ENCODE measurements at places on chromosomes 5 and 9.

- no peak for DNase-seq
Observed at GRCh38 chr5:171911152-171911551, 95.3 kb downstream of the FBXW11 start.

DNA sequence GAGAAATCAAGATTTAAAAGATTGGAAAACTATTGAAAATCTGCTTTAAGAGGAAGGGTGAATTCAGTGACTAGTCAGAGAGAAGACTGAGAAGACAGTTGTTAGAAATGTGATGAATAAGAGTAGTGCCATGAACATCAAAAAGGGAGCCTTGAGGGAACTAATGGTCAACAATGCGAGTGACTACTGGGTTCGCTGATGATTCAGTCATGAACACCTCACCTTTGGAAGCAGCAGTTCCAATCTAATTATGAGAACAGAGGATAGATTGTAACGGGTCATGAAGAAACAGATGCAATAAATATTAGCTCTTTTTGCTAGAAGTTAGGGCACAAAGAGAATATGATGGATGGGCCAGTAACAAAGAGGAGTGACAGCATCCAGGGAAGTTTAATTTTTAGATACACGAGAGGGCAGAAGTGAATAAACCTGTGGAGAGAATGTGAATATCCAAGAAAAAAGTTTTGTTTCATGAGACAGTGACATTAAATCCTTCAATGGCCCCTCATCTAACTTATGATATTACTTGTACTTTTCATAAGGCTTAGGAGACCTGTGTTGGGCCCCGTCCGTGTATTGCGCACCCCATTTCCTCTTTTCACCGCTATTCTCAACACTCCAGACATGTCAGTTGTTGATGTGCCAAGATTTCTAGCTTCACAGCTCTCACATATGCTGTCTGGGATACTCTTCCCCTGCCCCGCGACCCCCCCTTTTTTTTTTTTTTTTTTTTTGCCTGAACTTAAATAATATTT lies 23.5 kb upstream of the IFNE start:
- DNase-seq, result no peak

DNA sequence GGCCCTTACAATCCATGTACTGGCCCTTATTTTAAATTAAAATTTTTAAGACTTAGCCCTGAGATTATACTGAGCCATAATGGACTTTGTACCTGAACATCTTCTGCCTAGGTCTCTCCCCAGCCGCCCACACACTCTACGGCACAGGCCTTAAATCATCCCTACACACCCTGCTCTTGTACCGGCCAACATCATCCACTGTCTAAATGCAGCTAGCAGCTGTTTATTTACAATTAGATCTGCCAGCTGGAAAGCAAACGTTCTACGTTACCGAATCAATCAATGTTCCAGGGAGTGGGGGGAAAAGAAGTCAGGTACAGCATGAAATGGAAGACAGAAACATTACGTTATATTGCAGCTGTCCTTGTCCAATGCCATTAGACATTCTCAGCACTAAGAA lies 88.4 kb upstream of the GRAMD2B start:
- no peak for DNase-seq

DNA sequence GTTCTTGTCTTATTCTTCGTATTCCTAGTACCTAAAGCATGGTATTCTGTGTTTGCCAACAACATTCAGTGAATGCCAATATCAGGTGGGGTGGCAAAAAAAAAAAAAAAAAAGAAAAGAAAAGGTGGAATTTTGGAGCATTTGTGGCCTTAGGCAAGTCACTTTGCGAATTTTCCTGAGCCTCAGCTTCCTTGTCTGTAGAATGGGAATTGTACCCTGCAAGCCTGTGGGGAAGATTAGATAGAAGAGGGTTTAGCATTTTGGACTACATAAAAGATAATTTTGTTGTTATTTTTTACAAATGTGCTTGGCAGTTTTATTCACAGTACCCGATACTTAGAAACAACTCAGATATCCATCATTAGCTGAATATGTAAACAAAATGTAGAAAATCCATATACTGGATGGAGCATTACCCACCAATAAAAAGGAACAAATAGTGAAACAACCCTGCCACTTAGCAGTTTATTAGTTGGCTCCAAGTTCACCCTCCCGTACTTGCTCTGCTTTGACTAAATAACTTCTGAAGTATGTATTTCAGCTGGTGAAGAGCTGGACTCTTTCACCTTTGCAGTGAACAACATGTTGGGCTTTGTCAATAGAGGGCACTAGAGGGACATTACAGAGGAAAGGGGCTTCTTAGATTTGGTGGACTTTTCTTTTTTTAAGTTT lies 13.6 kb downstream of the UBE2D2 start:
- DNase-seq, result peak; percentile 63

DNA sequence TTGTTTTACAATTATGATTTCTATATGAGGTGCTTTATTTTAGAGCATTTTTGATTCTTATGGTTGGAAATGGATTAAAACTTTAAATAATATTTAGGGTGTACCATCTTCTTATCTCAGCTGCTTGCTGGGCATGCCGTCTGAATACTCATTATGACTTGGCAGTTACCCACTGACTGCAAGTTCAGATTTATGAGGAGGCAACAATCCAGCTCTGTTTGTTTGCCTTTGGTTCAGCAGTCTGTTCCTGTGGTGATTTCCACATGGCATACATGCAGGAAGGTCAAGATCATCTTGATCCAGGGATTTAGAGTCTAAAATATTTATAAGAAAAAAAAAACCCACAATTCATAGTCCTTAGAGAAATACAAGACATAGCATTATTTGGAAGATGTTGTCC lies 1254.5 kb upstream of the NUDT12 start:
- no peak for DNase-seq

GRCh38 chr5:33558489-33558888 lies 117.7 kb downstream of the TARS1 start:
- no peak for DNase-seq

- DNase-seq, result no peak
Observed at GRCh38 chr5:138573223-138573622, 2.0 kb downstream of the HSPA9 start.

DNA sequence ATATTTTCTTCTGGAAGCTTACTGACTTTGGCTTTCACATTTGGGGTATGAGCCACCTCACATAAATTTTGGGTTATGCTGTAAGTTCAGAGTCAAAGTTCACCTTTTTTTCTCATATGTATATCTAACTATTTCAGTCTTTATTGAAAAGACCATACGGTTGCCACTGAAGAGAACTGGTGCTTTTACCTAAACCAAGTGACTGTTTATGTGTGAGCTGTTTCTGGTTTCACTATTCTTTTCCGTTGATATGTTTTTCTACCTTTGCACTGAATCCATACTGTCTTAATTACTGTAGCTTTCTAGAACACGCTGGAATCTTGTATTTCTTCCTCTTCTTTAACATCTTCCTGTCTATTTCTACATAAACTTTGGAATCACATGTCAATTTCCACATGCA lies 36.3 kb upstream of the SPINK5 start:
- DNase-seq, result no peak

DNA sequence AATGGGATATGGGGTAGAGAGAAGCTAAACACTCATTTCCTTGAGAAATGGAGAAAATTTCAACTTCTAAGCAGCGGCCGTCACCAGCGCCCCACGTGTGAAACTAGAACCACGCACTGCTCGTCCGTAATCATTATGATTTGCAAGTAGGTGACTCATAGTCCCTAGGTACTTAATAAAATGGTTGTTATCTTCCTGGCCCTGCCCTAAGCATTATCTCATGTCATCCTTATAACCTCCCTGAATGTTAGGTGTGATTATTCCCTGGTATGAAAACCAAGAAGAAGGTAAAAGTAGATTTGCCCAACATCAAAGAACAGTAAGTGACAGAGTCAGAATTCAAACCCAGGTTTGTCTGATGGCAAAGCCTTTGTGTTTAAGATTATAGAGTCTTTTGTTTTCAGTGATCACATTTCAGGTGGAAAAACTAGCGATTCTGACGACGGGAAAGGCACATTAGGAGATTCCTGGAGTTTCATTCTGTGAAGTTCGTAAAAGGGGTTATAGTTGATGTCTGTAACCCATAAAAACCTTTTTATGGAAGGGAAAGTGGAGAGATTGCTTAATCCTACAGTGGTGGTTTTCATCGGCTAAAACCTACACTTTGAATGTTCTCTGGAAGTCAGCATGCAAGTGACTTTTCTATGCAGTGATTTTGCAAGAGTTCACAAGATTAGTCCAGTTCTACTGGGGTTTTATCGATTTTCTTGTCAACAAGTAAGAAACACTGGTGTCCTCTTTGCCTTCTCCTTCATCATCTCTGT lies 202.9 kb upstream of the WWC1 start:
- DNase-seq, result no peak

DNA sequence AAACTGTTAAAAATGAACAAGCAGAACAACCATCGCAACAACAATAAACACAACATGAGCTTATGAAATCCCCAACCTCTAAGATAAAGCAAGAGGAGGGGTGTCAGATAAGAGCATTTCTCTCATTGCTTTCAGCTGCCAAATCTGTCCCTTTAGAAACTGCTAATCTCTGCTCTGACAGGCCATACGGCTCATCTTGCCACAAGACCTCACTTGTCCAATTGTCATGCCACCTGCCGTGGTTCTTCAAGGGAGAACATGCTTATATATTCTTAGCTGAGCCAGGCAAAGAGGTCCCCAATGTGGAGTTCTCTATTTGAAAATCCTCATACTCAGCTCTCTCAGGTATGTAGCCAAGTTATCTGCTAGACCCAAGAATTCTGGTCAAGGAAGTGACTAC lies 405.0 kb upstream of the TNC start:
- no peak for DNase-seq

DNA sequence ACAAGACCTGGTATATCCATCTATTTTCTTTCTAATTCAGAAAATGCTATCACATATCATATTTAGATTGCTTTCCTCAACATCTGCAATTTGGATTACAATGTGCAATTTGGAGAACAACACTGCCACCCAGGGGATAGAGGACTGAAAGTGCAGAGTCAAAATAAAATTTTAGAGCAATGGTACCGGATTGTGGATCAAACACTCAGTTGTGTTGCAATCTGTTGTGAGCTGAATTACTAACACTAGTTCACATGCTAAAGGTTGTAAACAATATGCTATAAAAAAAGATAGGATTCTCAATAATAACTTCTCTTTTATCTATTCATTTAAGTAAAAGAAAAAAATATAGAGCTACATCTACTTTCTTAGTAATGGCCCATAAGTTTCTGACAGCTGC lies 11.9 kb upstream of the SRFBP1 start:
- DNase-seq, result peak; percentile 27

DNA sequence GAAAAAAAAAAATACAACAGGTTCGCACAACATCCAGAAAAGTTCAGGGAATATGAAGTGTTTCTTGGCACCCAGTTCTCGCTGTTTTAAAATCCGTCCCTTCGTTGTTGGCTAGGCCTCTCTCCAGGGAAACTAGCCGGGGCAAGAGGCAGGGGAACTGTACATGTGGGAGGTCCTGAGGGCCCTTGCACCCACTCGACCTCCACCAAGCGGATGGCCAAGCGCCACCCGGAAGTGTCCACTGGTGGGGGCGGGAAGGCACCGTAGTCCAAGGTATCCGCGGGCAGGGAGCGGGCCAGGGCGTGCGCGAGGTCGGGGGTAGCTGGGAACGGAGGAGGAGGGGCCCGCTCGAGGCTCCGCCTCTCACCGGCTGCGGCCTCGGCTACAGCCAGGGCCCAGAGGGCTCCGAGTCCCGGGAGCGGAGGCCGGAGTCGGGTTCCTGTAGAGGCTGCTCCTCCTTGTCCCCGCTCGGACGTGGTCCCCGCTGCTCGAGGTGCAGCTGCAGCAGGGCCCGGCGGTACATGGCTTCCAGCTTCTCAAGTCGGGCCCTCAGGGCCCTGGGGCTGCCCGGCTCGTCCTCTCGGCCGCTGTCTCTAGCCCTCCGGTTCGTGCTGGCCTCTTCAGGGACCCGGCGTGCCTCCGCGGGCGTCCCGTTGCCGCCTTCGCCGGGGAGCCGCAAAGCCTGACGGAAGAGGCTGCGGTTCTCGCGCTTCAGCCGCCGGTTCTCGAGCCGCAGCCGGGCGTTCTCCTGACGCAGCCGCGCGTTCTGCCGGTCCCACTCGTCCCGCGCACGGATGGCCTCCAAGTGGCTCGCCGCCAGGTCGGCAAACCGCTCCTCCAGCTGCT lies 720 bp downstream of the TUSC1 start:
- no peak for DNase-seq

DNA sequence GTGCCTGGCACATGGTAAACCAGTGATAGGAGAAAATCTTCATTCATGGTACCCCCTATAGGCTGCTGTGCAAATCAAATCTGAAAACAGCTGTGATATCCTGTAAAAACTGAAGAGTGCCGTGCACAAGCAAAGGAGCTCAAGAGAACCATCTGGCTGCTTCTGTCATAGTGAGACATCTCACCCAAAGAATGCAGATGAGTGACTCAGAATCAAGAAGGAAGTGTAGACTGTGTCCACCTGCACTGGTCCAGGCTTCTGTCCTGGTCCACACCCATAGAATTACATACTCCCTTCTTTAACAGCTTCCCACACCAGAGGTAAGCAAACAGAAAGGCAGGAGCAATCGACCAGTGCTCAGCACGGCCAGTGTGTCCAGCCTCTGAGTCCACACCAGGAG lies 195.9 kb downstream of the ASTN2 start:
- no peak for DNase-seq

DNA sequence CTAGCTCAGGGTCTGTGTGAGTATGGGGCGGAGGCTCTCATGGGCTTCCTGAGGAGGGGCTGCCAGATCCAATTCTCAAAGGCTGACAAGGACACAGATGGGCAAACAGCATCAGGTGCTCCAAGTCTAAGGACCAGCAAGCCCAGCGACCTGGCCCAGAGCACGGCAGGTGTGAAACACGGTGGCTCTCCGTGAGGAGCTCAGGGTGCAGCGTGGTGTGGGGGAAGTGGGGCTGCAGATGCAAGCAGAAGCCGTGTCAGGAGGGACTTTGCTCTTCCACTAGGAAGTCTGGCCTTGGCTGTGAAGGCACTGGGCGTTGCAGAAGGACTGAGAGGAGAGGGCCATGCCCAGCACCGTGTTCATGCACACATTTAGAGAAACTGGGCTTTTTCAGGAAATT lies 420.0 kb downstream of the GADD45G start:
- DNase-seq, result no peak

DNA sequence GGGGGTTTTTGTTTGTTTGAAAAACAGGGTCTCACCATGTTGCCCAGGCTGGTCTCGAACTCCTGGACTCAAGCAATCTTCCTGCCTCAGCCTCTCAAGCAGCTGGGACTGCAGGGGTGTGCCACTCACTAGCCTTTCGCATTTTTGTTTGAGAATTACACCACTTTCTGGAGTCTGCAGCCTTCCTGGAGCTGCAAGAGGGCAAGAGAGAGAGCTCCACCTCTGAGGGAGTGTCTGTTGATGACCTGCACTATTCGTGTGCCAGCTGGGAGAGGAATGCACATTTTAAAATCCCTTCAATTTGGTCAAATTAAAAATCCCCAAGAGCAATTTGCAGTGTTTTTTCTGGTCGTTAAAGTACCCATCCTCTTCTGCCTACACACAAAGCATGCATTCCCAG lies 5.0 kb upstream of the CKMT2 start:
- no peak for DNase-seq

GRCh38 chr9:77505232-77505631 lies 142.9 kb downstream of the GNA14 start:
- no peak for DNase-seq

GRCh38 chr5:75940418-75940817 lies 142.8 kb upstream of the SV2C start:
- no peak for DNase-seq

GRCh38 chr5:179267671-179268083 lies 77.6 kb downstream of the ADAMTS2 start:
- DNase-seq, result no peak

- DNase-seq, result peak; percentile 28
Observed at GRCh38 chr9:133420392-133420827, 1.8 kb upstream of the ADAMTS13 start.
